ENCODE measurements at places on chromosomes 16 and 17.

DNA sequence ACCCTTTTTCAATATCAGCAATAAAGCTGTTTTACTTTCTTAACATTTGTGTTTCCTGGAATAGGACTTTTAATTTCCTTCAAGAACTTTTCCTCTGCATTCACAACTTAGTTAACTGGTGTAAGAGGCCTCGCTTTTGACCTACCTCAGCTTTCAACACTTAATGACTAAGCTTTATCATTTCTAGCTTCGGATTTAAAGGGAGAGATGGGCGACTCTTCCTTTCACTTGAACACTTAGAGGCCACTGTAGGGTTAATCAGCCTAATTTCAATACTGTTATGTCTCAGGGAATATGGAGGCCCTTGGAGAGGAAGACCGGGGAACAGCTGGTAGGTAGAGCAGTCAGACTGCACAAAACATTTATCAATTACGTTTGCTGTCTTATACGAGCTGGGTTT lies 4.7 kb downstream of the SYNRG start:
- no peak for DNase-seq

DNA sequence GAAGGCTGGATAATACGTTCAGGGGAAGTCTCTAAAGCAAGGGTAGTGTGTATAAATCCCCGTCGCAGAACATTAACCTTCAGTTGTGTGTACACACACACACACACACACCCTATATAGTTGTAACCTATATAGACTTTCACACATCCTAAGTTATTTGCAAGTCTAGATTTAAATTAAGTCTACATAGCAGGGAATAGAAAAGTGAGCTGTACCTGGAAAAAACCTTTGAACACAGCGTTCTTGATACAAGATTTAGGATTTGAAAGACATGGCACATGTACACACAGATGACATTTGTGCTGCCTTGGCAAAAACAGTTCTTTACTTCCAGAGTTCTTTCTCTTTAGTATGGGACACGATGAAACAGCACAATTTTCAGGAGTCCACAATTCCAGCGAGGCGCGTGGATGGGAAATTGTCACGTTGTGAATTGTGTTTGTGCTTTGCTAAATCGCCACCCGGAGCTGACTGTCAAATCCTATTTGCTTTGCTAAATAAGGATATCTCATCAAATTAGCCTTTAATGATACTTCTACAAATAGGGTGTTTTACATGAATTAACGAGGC lies 233.9 kb downstream of the MRTFB start:
- no peak for DNase-seq

GRCh38 chr17:60436676-60437075 lies 14.4 kb downstream of the CHCT1 start:
- no peak for DNase-seq

GRCh38 chr17:73194514-73195222 lies 1.8 kb downstream of the COG1 start:
- DNase-seq, result no peak

DNA sequence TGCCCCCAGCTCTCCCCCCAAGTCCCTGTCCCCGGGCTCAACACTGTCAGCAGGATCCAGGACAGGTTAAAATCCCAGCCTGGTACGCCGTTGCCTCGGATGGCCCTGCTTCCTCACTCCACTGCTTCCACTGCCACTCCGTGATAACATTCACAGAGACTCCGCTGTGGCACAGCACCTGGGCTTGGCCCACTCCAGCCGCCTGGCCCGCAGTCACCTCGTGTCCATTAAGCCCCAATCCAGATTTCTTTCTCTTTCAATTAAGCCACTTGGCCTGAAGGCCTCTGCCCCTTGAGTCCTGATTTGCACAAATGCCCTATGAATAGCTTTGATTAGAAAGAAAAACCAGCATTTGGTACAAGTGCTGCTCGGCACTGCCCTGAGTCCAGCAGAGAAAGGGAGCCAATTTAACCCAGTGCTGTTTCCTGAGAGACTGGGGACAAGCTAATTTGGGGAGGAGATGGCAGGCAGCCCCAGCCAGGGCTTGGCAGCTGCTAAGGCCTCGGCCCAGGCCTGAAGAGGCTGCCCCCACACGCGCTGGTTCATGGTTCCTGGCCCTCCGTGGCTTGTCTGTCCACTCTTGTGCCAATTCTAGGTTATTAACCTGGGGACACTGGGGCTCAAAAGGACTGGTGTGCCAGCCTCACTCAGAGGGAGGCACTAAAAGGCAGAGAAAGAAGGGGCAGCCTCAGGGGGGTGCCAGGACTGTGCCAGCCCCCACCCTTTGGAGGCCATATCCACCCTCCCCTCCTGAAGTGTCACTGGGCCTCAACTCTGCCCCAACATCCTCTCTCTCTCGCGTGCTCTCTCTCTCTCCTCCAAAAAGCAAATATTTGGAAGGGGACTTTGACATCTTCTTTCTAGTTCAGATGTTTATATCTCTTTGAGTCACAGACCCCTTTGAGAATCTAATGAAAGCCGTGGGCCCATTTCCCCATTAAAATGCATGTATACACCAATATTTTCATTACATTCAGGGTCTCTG lies 29.8 kb upstream of the SPPL2C start:
- DNase-seq, result no peak

- no peak for DNase-seq
Measured at GRCh38 chr16:46713634-46714033, 24.2 kb downstream of the ORC6 start.

DNA sequence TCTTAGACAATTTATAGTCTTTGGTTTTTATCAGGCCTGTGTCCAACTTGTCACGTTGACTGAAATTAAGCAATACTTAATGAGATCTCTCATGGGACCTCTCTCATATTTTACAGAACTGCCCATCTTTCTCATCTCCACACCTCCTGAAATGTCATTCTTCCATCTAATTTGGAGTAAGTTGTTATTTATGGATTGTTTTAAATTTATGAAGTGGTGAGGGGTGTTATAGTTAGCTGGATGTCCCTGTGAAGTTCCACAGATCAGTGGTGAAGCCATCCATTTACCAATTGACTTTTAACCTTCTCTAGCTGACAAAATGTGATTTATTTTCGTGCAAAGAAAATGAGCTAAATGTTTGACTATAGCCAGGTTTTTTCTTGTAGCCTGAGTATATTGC lies 824.9 kb downstream of the KCNJ2 start:
- DNase-seq, result no peak
